ENCODE measurements at places on chromosomes 1 and 21. TPM values are rescaled to one million over a fixed set of nuclear protein-coding genes. Genes with fewer than 3 reads are reported as not detected.
A peak's percentile ranks its signal among the peaks of the same experiment; 100 is the strongest.

DNA sequence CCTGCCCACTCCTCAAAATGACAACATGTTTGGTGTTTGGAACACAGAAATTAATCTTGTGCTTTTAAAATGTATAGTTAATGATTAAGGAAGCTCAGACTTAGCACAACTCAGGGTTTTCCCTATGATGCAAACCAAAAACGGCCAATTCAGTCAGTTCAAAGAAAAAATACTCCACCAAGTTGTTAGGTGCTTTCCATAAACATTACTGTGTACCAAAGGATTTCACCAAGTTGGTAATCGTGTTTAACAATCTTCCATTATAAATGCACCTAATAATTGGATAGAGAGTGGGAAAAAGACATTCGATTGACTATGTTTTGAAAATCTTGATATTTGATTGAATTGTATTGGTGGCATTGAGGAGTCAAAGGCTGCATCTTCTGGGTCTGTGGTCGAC lies 33.3 kb upstream of the DUSP10 start:
- no peak for DNase-seq

- peak; percentile 68 for DNase-seq
Observed at GRCh38 chr1:112718691-112719418, 3.7 kb upstream of the PPM1J start.

- no peak for DNase-seq
Observed at GRCh38 chr1:221063651-221064050, 184.4 kb downstream of the HLX start.

DNA sequence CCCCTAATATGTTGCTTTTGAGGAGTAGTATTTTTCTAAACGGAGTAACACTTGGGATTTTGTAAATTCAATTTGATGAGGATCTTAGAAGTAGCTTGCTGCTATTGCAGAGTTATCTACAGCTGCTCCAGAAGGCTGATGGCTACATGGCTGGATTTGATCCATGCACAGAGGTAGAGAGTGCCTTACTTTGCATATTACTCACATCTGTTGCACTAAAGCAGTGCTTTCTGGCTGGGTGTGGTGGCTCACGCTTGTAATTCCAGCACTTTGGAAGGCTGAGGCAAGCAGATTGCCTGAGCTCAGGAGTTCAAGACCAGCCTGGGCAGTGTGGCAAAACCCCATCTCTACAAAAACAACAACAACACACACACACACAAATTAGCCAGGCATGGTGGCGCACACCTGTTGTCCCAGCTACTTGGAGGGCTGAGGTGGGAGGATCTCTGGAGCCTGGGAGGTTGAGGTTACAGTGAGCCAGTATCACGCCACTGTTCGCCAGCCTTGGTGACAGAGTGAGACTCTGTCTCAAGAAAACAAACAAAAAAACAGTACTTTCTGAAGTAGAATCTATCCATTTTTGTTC lies 24.6 kb downstream of the RALGPS2 start:
- DNase-seq: no peak

- DNase-seq: no peak
Observed at GRCh38 chr1:53968125-53968513, 22.0 kb downstream of the LRRC42 start.

GRCh38 chr1:226937940-226938725 lies 2.0 kb upstream of the COQ8A start:
- DNase-seq: no peak

DNA sequence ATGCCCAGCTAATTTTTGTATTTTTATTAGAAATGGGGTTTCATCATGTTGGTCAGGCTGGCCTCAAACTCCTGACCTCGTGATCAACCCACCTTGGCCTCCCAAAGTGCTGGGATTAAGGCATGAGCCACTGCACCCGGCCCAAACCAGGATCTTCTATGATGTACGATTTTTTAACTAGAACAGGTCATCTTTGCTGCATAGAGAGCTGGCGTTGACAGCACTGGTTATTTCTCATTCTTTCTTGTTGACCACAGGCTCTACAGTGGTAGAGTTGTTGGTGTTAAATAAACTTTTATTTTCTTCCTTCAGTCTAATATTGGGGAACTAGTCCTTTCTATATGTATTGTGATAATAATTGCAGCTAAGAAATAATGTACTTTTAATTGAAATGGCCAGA lies 3.8 kb upstream of the MAB21L3 start:
- DNase-seq: no peak

- DNase-seq: no peak
Observed at GRCh38 chr1:19814681-19815503, at the start of gene RNF186. Gene RNF186 (minus strand): TSS chr1:19815283. CDS start chr1:19815101, 182 bp downstream.

DNA sequence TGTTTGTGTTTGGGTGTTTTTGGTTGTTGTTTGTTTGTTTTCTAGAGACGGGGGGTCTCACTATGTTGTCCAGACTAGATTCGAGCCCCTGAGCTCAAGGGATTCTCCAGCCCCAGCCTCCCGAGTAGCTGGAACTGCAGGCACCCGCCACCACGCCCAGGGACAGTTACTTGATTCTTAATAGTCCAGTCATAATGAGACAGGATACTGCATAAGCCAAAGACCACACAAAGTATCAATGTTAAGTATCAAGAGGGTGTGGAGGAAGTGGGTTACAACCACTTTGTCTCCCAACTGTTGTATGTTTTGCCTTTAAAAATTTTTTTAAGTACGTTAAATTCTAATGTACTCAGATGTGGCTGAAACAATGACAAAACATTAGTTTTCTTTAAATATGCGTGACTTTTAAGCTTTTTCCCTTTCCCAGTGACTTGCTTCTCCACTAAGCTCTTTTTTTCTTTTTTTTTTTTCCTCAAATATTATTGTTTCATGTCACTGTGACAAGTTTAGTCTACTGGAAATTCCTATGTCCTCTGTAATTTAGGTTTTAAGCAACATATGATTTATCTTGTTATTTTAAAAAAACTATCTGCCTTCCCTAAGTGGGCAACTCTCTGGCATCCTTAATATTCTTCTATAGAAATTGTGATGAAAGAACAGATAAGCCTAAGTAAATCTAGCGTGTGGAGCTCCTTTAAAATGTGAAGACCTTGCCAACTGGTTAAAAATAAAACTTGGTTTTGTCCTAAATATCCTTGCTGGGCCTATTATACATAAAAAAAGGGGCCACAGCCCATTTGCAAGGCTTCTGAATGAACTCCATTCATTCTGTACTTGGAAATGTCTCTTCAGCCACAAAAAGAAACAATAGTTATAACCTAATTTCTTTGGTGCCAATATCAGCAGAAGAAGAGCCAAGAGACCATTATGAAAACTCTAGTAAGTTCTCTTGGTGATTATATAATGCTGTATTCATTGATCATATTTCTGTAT lies 56.2 kb upstream of the DPH5 start:
- DNase-seq: no peak

DNA sequence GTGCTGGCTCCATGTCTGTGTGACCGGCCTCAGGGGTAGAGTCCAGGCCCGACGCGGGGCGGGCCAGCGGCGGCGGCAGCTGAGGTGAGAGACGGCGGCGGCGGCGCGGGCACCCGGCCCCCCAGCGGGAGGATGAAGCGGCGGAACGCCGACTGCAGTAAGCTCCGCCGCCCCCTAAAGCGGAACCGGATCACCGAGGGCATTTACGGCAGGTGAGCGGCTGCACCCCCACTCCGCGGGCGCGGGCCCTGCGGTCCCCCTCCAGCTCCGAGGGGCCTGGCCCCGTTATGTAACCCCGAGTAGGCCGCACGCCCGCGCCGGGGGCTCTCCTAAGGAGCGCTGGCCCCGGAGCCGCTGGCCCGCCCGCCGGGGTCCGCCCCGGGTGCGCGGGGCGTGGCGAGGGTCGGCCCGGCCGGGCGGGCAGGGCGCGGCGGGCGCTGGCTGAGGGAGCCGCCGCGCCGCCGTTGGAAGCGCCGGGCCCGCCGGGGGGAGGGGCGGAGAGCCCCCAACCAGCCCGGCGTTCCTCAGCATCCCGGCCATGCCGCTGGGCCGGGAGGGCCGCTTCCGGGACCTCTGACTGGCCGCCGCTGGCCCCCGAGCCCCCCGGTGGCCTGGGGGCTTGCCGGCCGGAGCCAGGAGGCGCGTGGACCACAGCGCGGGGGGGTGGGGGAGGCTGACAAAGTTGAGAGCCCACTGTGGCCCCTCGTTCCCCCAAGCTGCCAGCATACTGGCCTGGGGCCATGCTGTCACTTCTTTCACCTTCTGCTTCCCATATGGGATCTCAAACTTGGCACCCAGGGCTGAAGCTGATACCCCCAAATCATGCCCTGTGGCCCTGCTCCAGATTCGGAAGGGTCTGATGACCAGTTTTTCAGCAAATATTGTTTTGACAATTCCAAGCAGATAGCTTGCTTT lies 527 bp downstream of the MACO1 start:
- DNase-seq: peak; percentile 84

DNA sequence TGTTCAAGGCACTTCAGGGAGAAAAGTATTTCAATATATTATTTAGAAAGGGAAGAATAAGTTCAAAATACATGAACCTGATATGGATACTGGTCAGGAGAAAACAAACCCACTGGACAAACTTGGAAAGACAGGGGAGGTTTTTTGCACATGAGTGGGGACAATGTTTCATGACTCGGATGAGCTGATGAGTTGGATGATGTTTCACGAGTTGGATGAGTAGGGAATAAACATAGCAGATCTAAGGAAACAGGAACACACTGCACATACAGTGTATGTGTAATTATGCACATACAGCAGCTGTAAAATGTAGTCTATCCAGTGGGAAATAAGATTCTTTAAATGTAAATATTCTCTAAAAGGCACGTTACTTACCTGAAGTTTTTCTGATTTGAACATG lies 682.9 kb upstream of the ADAMTS5 start:
- DNase-seq: no peak

GRCh38 chr1:156658496-156658895 lies 16.6 kb downstream of the BCAN start:
- DNase-seq: no peak

Gene SPATA45
- not detected for total RNA-seq

Gene CPTP
- 28.3 TPM for total RNA-seq

Gene WASF2
- total RNA-seq: 163 TPM

Gene DDR2
- 0.47 TPM for total RNA-seq

All from CD4-positive, alpha-beta memory T cell (primary cell).